Peyer's patch (tissue), 4 donors: ENCODE measurements at places on chromosomes 6 and 20.

- no peak for DNase-seq
These were observed 736.4 kb upstream of the MARCKS start for GRCh38 chr6:113120582-113121285.

- DNase-seq, result no peak
These were observed 180.4 kb upstream of the FOXQ1 start for GRCh38 chr6:1131285-1132079.

DNA sequence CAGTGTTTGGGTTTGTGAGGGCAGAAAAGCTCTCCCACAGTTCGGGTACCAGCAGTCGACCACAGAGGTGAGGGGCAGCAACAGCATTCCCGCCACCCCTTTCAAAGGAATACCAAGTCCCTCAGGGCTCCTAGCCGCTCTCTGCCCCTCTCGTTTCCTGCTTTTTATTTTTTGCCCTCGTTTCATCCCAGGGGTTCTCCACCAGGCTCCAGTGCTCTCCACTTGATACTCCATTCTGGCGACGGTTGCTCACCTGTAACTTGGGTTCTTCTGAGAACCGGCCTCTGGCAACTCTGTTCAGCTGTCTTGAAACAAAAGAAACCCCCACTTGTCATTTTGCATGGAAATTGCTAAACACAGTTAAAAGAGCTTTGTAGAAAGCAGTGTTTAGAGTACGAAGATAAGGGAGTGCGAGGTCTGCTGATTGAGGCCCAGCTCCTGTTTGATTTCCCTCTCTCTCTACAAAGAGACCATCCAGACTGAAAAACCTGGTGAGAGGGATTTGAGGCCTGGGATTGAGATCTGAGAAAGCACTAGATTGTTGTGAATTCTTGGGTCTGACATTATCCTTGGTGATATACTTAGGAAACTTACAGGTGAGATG lies 28.7 kb downstream of the IGF2R start:
- DNase-seq, result no peak

- DNase-seq, result no peak
These were observed 28.6 kb upstream of the MOCS1 start for GRCh38 chr6:39962831-39963230.

DNA sequence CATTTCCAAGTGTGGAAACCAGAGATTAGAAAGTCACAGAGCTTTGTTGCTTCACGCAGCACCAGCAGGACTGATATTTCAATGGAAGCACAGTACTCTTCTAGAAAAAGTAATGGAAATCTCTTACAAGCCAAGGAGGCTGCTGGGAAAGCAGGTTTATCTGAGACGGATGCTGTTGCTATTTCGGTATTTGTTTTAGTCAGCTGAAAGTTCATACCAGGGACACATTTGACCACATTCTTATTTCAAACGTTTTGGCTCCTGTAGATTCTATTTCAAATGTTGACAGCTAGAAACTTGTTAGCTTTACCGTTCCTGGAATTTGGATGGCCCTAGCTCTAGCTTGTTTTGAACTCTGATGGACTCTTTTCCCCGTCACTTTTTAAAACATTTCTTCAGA lies 3.7 kb upstream of the TMEM242 start:
- no peak for DNase-seq

DNA sequence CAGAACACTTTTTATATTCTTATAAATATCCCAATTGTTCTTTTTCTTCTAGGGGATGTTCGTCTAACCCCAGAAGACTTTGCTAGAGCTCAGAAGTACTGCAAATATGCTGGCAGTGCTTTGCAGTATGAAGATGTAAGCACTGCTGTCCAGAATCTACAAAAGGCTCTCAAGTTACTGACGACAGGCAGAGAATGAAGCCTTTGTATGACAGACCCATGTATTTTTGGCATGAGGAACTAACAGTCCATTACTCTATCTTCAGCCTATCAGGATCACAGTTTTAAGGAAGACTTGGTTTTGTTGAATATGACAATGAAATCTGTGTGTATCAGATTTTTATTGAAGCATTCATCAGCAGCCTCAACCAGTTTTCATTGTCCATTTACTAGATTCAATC lies 71.4 kb downstream of the VTA1 start:
- DNase-seq, result no peak

GRCh38 chr6:136521427-136521826 lies 28.8 kb downstream of the MAP7 start:
- no peak for DNase-seq

DNA sequence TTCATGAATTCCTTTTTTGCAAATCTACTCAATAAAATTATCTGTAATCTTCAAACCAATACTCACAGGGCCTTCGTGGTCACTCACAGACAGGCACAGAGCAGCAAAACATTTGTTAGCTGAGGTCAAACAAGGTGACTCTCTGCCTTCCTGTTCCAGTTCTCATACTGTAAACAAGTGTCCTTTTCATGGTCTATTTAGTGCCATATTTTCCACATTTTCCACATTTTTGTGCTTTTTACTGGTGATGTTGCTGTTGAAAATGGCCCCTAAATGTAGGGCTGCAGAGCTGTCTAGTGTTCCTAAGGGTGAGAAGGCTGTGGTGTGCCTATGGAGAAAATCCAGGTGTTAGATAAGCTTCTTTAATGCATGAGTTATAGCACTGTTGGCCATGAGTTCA lies 133.1 kb upstream of the COL21A1 start:
- DNase-seq, result no peak

DNA sequence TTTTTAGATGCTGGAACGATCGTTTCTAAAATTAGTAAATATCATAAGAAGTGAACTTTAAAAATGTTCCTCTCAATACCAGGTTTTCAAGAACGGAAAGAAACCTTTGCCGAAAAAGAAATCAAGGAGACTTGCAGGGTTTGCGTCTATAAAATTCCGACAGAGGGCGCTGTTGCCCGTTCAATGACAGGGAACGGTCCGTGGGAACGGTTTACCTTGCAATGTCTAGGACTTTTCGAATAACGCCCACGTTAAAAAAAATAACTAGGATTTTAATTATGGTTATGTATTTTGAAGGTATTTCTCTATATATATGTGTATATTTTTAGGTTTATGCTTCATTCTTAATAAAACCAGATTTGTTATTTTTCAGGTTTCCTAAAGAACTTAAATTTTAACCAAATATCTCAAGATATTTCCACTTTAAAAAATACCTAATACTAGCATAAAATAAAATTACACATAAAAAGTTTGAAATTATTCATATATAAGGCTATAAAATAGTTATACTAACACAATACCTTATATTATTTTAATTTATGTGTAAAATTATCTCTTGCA lies 2.5 kb upstream of the TFAP2B start:
- peak; percentile 64 for DNase-seq

GRCh38 chr20:54822386-54822785 lies 347.0 kb downstream of the DOK5 start:
- DNase-seq, result no peak

GRCh38 chr6:568954-569523 lies 87.9 kb downstream of the HUS1B start:
- DNase-seq, result no peak

- DNase-seq, result no peak
These were observed 41.9 kb upstream of the HBS1L start for GRCh38 chr6:135096403-135097130.

GRCh38 chr20:9919271-9920014 lies 80.6 kb upstream of the PAK5 start:
- DNase-seq, result no peak

DNA sequence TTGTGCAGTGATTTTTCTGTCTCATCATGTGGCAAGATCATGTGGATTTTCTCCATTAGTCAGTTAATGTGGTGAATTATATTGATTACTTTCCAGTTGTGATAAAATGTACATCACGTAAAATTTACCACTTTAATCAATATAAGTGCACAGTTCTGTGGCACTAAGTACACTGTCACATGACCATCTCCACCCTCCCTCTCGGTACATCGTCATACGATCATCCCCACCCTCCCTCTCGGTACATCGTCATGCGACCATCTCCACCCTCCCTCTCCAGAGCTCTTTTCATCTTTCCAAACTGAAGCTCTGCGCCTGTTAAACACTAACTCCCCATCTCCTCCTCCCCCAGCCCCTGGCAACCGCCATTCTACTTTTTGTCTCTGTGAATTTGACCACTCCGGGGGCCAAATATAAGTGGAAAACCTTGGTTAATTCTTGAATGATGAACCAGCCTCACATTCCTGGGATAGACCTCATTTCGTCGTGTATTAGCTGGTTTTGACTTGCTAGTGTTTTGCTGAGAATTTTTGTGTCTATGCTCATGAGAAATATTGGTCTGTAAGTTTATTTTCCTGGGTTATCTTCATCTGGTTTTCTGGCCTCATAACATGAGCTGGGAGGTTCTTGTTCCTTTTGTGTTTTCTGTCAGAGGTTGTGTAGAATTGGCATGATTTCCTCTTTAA lies 10.8 kb downstream of the NTSR1 start:
- DNase-seq, result no peak

DNA sequence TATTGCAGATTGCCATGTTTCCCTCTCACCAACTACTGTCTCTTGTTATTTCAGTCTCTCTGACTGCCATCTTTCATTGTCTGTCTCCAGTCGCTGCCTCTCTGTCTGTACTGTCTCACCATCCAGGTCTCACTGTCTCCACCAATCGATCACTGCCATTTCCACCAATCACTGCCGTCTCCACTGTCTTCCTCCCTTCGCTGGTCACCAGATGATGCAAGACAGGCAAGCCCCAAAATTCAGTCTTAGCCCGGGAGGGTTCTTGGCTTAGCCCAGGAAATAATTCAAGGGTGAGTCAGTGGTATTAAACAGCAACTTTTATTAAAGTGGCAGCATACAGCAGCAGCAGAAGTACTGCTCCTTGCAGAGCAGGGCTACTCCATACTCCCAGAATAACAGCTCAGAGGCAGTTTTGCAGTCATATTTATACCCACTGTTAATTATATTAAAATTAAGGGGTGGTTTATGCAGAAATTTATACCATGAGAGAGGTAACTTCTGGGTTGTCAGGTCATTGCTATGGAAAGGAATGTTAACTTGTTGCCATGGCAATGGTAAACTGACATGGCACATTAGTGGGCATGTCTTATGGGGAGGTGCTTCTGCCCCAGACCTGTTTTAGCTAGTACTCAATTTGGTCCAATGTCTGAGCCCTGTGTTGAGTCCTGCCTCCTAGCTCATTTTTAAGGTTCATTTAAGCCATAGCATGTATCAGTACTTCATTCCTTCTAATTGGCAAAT lies 23.0 kb upstream of the ECHDC1 start:
- no peak for DNase-seq

GRCh38 chr20:17646961-17647301 lies 35.1 kb downstream of the RRBP1 start:
- peak; percentile 40 for DNase-seq

DNA sequence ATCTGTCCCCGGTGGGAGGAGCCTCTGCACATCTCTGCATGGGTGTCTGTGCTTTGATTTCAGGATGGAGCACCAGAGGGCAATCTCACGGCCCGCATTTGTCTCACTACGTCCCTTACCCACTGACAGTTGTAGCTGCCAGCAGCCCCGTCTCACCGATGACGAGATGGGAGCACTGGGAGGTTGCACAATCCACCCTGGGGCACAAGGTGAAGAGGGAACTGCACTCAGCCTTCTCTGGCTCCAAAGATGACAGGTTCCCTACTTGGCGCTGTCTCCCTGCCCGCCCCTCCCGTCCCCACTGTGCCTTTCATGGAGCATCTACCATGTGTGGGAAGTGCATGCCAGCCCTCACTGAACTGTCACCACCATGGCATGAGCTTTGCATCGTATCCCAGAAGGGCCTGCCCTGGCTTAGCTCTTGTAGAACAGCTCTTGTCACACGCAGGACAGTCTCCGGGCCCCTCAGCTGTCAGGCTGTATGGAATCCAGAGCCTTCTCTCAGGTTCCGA lies 99.9 kb upstream of the PMEPA1 start:
- no peak for DNase-seq

DNA sequence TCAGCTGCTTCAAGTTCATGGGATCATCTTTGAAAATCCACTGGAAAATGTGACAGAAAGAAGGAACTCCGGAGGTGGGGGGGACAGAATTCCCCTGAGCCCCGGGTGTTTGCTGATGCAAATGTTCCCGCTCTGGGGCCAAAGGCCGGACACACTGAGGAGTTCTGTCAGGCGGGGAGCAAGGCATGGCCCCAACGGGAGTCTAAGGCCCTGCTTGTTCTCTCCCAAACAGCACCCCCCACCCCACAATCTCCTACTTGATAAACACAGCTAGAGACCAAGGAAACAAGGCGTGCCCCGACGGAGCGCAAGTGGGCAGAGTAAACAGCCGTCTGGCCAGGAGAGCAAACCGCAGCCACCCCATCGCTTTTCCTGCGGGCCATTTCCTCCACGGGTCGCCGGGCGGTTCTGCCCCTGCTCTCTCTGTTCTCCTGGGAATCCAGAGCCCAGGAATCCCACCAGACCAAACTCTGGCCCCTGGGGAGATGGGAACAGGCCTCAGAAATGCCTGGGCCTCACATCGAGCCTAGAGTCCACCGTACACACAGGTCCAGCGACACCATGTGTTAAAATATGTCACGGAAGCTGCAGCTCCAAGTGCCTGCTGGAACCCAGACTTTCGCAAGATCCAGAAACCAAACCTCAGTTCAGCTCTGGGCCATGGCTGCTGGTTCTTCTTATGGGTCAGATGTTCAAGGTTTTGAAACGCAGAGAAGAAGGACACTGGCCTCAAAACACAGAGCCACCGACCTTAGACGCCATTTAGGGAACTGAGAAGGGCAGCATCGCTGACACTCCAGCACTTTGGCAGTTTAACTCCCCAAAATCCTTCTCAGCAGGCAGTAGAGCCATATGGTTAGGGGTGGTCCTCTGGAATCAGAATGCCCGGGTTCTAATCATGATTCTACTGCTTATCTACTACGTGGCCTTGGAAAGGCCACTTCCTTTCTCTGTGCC lies 104.2 kb downstream of the PREX1 start:
- peak; percentile 59 for DNase-seq

DNA sequence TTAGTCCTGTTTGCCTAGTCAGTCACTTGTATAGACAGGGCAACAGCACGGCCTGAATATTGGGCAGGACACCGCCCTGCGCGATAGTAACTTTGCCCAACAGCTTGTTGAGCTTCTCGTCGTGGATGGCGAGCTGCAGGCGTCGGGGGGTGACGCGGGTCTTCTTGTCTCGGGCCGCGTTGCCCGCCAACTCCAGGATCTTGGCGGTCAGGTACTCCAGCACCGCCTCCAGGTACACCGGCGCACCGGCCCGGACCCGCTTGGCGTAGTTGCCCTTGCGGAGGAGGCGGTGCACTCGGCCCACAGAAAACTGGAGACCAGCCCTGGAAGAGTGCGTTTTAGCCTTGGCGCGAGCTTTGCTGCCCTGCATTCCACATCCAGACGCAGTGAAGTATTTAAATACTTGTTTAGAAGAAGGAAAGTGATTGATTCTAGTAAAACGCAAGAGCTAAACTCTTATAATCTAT lies 92.8 kb upstream of the BTN3A2 start:
- DNase-seq, result peak; percentile 85

GRCh38 chr20:38278131-38278530 lies 17.6 kb upstream of the KIAA1755 start:
- DNase-seq, result peak; percentile 25
